Brain pericyte (primary cell): ENCODE measurements at places on chromosomes 5 and 9.

DNA sequence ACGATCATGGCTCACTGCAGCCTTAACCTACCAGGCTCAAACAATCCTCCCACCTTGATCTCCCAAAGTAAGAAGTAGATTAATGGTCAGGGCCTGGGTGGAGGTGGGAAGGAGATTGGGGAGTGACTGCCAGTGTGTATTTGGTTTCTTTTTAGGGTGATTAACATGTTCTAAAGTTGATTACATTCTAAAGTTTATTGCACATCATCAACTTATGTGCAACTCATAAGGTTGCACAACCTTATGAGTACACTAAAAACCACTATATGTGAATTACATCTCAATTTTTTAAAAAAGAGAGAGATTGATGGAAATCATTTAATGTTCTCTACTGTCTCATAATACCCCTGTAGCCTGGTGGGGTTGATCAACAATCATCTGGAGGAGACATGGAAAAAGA, 218.1 kb downstream of the AOPEP start:
- no peak for DNase-seq

- DNase-seq, result no peak
Measured at GRCh38 chr5:149046196-149046829, 16.5 kb downstream of the SH3TC2 start.

DNA sequence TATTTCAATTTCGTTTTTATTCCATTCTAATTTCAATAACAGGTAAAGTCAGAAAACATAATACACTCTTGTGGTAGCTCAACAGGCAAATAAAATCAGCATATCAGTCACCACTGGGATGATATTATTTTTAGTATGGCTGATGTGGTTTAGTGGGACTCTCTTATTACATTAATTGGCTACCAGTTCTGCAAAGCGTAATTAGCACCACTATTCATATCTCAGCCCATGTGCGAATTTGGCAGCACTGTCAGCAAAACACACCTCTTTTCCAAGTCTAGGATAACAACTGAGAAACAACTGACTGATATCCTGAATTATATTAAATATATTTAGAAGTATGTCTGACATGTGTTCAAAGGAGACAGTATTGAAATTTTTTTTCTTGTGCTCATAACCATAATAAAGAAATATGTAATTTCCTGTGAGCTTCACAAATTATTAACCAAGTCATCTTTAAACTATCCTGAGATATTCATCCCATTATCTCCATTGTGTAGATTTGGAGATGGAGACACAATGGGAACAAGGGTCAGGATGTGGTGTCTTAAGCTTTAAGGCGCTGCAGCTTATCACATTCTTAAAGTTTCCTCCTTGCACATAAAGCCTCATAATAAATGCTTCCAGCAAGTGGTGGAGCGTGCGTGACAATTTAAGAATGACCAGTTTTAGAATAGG, 212.4 kb downstream of the TLE1 start:
- no peak for DNase-seq

DNA sequence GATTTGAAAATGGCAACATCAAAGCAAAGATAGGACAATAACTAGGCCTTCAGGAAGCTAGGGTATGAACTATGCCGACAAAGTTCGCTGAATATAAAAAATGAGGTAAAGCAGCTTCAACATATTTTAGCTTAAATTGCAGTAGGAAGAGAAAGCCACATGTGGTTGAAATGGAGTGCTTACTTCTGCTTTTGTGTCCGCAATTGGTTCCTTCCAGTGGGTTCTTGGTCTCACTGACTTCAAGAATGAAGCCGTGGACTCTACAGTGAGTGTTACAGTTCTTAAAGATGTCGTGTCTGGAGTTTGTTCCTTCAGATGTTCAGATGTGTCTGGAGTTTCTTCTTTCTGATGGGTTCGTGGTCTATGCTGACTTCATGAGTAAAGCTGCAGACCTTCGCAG, 95.2 kb downstream of the APTX start:
- DNase-seq, result no peak

- DNase-seq, result no peak
Measured at GRCh38 chr5:402615-403359, 40.2 kb upstream of the EXOC3 start.

DNA sequence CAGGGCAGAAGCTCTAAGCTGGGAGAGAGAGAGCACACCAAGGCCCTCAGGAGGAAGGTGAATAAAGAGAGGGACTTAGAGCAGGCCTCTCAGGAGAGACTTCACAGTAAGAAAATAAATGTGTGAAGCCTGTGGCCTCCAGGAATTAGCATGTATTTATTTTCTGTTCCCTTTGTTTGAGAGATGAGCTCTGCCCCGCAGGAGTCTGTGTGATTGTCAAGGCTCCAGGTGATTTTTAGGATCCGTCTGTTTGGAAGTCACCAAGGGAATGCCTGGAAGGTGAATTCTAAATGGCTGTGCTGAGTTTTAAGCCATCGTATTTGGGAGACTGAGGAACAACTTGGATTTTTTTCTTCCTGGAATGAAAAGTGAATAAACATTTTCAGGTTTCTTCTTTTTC, 108.3 kb upstream of the ICE1 start:
- no peak for DNase-seq

DNA sequence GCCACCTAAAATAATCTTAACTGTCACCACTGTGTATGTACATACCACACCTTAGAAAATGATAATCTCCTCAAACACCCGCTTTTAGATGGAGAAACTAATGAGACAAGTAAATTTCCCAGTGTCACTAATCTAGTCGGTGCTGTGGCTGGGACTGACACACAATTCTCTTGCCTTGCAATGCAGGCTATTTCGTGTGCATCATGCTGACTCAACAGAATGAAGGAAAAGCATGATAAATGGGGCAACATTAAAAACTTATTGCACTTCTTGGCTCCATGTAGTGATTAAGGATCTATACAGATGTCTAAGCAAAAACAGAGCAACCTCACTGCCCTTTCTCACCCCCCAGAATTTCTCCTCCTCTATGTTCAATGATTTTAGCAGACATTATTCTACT, 677.9 kb downstream of the DTWD2 start:
- no peak for DNase-seq

DNA sequence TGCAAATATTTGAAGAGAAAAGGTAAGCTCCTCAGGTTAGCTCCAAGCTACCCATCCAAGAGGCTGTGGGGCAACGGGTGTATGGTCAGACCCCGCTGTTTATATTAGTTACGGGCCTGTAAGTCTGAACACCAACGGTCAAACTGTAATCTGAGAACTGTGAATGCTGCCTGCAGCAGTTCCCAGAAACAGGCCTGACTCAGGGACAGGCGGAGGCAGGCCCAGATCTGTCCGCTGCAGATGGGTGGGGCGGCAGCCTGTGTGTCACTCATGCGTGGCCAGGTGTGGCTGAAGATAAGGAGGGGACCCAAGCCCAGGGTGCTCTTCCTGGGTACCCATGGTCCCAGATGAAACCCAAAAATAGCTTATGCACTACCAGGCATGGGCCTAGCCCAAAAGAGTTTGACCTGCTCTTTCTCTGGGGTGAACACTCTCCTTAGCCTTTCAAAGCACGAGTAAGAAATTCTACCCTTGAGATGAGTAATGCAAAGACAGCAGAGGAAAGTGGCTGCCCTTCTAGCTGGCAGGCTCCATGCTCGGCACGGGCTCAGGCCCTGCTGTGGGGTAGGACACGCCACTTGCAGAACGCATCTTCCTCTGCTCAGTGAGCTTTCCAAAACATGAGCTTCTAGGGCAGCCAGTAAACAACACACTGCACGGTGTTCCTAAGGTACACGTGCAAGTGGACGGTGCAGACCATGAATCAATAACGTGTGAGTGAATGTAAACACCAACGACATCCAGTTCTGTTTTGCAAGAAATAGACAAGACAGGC, 9.1 kb downstream of the UBAC1 start:
- DNase-seq, result no peak

DNA sequence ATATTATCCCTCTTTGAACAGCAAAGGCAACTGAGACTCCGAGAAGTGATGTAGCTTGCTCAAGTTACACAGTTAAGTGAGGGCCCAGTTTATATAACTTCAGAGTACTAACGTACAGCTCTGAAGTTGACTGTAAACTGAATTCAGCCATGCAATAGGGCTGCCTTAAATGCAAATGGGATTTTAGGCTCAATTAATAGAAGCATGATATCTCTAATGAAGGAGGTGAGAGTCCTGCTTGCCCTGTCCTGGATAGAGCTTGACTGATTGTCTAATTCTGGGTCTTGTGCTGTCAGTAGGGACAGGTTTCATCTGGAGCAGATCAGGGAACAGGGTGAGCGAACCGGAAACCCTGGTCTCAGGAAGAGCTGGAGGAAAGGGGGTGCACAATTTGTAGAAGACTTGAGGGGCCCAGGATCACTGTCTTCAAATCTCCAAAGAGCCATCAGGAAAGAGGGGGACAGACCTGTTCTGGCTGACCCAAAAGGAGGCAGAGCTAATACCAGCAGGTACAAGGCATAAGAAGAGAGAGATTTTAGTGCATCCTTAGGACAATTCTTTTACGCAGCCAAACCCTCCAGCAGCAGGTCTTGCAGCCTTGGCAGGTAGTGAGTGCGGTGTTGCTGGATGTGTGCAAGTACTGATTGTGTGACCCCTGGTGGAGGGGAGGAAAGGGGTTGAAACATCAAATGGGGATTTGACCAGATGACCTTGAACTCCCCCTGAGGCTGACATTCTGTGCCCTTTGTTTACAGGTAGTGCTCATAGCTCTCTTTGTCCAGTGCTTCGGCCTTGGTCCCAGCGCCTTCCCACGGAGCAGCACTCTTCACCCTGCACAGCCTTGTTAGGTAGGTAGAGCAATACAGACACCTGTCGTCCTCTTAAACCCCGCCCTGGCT, 13.0 kb downstream of the GSN start:
- no peak for DNase-seq

GRCh38 chr5:13218518-13218917, 726.0 kb downstream of the DNAH5 start:
- DNase-seq, result no peak

- no peak for DNase-seq
Measured at GRCh38 chr9:3825721-3826120, 299.9 kb upstream of the RFX3 start.

GRCh38 chr5:72509401-72509800, 2.2 kb upstream of the ZNF366 start:
- DNase-seq, result no peak

- no peak for DNase-seq
Measured at GRCh38 chr5:106940986-106941385, 729.8 kb downstream of the EFNA5 start.

- no peak for DNase-seq
Measured at GRCh38 chr5:73183481-73183891, 10.5 kb downstream of the TMEM174 start.

DNA sequence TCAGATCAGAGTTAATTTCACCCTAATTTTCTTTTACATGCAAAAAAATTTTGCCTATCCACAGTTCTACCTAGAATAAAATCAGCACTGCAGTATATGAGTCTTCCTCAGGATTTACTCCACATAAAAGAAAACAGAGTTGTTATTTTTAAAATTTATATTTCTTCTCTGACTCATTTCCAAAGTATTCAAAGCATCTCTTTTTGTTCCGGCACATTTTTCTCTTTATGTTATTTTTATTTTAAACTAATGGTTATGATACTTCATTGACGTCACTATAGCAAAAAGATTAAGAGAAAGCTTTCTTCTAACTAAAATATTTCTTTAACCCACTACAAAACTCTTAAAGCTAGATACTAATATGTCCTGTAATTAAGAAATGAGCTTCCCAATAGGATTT, 590.4 kb downstream of the PRELID2 start:
- no peak for DNase-seq

GRCh38 chr9:37379835-37380234, 42.7 kb upstream of the GRHPR start:
- no peak for DNase-seq

DNA sequence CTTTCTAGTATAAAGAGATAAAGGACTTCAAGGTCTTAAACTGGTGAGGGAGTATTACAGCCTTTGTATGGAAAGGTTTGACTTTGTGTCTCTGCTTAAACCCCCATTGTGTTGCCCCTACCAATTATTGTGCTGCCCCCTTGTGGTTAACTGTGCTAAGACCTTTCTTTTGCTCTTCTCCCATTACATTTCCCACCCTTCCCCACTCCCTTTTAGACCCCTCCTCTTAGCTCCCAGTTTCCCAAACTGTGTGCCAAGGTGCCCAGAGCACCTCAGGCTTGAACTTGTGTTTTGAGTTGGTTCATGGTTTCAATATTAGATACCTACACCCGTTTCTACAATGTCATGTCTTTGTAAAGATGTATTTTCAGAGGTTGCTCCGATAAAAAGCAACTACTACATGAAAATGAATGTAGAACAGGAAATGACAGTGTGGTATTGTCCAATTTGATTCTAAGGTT, 2.9 kb downstream of the JAK2 start:
- DNase-seq, result no peak

DNA sequence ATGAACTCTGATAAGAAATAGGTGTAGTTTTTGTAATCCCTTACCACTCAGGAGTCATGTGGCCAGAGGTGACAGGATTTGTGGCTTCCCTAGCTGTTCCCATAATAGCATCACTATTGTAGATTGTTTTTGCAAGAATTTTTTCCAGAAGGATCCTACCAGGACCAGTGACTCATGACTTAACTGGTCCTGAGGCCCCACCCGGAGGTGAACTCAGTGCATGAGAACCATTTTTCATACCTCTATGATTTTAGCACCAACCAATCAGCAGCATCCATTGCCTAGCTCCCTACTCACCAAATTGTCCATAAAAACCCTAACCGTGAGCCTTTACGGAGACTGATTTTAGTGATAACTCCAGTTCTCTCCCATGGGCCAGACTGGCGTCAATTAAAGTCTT, 484.8 kb downstream of the PSAT1 start:
- no peak for DNase-seq

GRCh38 chr5:55406292-55406691, 98.5 kb downstream of the MTREX start:
- DNase-seq, result no peak

DNA sequence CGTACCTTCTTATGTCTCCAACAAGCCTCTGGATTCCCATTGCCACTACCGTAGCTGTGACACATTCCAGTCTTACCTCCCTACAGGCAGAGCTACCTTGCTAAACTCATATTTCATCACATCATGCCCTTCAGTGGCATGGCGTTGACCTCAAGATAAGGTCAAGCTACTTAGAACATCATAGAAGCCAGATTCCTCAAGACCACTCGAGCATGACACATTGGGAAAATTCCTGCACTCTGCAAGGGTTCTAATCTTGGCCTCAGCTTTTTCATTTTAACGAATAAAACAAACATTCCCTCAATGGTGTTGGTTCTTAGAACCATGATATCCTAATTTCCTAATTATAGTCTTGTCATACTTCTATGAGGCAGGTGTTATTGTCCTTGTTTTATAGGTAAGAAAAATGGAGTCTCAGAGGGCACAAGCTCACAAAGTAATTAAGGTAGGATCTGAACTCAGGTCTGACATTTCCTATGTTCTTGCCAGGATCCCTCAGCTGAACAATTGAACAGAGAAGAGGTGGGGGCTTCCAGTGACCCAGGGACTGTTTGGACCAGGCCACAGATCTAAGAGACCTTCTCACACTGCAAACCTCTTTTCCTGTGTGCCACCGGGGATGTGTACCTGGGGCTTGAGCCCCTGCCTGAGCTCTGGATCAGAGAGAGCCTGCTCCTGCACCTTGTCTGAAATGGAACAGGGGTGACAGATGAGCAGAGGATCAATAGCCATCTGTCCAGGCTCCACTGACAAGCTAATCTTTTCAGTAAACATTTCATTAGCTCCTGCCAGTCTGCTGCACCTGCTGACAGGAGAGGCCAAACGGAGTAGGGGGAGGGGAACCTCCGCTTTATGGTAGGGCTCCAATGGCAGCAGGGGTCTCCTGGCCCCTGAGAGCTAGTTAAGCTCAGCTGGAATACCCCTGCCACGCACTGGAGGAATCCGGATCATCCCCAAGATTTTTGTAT, 49.3 kb downstream of the ALG2 start:
- DNase-seq, result no peak
